Testis (tissue), 5 donors: ENCODE measurements at places on chromosomes 1 and 21. TPM values are rescaled to one million over a fixed set of nuclear protein-coding genes. Genes with fewer than 3 reads are reported as not detected.

DNA sequence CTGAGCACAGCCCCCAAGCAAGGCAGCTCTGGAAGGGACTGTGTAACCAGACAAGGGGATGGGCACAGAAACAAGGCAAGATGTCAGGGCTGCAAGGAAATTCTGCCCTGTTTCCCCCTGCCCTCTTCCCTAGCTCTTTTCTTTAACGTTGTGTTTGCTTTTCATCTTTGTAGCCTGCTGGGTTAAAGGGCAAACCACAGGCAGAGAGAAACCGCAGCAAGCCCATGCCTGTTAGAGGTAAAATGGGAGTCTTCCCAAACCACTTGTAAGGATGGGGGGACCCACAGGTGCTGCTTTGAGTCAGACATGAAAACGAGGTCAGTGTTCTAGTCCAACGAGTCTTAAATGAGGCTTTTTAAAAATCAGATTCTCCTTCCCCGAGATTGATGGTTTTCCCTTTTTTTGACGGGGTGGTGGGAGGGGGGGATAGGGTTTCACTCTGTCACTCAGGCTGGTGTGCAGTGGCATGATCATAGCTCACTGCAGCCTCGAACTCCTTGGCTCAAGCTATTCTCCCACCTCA lies 13.3 kb downstream of the TGFBR3 start:
- no peaks in the 10 kb centered on the region for H3K27me3 ChIP-seq
- no peaks in the 10 kb centered on the region for H3K36me3 ChIP-seq
- H3K27ac ChIP-seq, result no peak overlapping the region
- peaks cover 7% of the 10 kb centered on the region for H3K4me1 ChIP-seq

CFHR5 gene
- 0.24 TPM for total RNA-seq

- no peak overlapping the region for H3K4me3 ChIP-seq
- peaks cover 32% of the 10 kb centered on the region for H3K4me1 ChIP-seq
- no peak overlapping the region for H3K27ac ChIP-seq
These were observed 459.9 kb upstream of the NFIA start for GRCh38 chr1:60622486-60622885.

- no peaks in the 10 kb centered on the region for H3K27me3 ChIP-seq
- H3K36me3 ChIP-seq, result no peaks in the 10 kb centered on the region
- H3K27ac ChIP-seq, result no peak overlapping the region
- DNase-seq, result no peak
These were observed 30.1 kb upstream of the EPS15 start for GRCh38 chr1:51549016-51549619.
